ENCODE measurements at places on chromosomes 7 and 10.

- DNase-seq: no peak
Measured at GRCh38 chr7:31890766-31891165, 179.4 kb downstream of the PDE1C start.

- no peak for DNase-seq
Measured at GRCh38 chr7:37930226-37930948, 9.9 kb downstream of the EPDR1 start.

DNA sequence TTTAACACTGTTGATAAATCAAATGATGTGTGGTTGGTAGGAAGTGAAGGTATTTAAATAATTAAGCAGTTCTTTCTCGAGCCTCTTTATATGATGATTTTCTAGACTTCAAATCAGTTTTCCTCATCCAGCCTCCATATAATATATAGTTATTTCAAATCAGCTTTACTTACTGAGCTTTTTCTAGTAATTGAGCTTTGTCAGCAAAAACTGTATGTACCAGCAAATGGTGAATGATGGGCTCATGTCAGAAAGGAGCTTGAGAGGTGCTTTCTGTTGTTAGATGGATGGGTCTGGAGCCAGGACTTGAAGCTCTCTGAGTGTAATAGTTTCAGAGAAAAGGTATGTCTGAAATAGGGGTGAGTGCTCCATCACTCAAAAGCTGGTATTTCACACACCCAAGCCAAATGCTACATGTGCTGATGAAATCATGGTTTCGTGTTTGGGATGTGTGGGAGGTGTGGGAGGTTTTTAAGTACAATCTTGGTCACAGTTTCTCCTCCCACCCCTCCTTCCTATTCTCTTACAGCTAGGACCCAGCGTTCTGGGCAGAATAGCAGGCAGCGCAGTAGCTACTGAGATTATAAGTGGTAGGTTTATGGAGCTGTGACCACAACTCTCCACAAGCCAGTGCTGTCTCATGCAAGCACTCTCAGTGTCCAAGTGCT, 55.8 kb downstream of the LRMDA start:
- DNase-seq: no peak

GRCh38 chr10:85784792-85785191, 581.8 kb downstream of the GRID1 start:
- DNase-seq: no peak

DNA sequence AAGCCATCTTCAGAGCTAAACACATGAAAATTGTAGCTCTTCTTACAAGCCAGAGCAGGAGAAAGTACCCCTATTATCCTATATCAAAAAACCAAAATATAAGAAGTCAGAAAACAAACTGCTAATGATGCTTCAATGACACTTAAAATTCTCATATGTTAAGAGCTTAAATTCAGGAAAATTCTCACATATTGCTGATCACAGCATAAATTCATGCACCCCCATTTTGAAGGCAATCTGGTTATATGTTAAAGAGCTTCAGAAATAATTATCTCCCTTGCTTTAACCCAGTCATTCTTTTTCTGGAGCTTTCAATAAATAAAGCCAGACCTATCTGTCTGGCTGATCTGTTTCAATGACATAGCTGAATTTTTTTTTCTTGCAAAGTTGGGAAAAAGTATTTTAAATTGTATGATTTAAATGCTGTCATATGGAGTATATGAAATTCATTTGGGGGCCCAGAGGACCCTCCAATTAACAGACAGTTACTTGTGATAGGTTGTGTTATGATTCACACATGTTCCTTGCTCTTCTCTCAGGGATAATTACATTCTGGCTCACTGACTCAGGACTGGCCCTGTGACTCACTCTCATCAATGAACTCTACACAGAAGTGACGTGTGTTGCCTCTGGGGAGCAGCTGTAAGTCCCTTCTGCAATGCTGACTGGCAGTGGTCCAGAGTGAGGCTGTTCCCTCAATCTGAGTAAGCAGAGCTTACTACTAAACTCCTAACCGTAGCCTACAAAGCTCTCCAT, 85.2 kb downstream of the HGF start:
- DNase-seq: peak; percentile 100

DNA sequence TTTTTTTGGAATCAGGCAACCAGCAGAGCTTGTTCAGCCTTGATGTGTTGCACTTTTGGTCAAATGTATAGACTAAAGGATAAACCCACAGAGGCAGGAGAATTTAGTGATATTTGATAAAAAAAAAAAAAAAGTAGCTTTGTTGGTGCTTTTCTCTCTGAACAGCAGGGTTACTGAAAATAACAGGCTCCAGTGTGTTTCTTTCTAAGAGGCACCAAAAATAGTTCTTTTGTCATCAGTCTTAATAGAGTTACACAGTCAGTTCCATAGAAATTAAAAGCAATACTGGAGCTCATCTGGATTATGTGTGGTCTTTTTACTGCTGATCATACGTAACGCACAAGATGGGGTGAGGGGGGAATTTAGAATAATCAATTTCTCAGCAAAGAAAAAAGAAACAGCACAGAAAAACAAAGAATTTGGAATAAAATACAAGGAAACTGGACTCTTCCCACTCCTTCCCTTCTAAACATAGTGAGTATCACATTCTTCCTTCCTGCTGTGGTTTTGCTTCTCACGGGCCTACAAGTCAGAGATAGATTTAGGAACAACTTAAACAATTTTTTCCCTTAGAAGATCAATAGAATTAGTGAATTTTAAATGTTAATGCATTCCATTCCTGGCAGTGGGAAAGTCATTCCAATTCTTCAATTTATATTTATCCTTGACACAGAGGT, 178.8 kb upstream of the AKR1E2 start:
- DNase-seq: no peak

DNA sequence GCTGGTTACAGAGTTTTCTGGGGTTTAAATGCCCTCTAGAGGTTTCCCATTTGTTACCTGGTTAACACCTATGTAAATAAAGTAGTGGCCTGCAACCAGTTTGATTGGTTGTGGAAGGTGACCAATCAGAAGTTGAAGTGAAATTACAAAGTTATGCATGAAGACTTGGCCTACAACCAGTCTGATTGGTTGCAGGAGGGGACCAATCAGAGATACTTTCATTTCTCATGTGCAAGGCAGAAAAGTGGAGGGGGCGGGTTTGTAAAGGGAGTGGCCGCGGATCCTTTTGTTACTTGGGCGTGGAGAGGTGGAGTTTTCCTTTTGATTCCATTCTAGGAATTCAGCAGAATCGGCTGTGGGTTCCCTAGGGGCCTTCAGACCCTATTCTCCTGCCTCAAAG, 80.8 kb downstream of the SEC23IP start:
- no peak for DNase-seq

GRCh38 chr10:91313796-91314485, 93.5 kb downstream of the PCGF5 start:
- peak; percentile 33 for DNase-seq

- DNase-seq: no peak
Measured at GRCh38 chr10:3866332-3866731, 81.3 kb upstream of the KLF6 start.

- no peak for DNase-seq
Measured at GRCh38 chr7:111183321-111183720, 92.4 kb downstream of the LRRN3 start.

DNA sequence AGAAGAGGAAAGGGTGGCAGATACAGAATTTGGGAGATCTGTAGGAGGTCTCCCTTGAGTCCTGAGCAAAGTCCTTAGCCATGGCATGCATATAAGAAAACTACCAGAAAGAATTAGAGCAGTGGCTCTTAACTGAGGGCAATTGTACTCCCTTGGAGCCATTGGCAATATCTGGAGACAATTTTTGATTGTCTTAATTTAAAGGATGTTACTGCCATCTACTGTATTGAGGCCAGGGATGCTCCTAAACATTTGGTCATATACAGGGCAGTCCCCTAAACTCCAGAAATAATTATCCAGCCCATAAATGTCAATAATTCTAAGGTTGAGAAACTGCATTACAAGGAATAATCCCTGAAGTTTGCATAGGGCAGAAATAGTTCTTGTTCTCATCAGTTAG, 136.4 kb upstream of the ODAD2 start:
- DNase-seq: peak; percentile 55

DNA sequence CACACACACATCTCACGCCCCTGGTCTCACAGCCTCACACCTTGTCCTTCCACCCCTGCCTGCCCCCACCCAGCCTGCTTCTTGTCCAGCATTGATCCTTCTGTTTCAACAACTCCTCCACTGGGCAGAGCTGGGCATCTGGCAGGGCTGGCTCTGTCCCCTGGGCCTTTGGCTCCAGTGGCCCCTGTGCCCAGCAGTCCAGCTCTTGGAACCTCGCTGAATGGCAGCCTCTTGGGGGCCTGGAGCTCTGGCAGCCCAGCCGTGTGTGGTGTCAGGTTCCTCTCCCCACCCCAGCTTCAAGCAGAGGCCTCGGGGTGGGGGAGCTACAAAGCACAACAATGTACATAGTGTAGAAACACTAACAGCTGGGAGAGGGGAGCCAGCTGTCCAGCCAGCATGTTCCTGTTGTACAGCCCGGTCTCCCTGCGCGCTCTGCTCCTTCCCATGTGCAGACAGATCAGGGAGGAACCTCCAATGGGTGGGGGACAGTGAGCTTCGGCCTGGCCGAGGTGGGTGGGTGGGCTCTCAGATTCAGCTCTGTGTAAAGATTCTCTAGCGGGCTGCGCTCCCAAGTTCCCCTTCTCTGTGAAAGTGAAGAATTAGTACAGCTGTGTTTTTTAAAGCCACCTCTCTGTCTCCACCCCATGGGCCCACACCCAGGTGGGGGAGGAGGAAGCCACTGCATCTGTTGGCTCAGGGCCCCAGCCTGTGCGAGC, 19.4 kb downstream of the ZMIZ2 start:
- DNase-seq: no peak

- DNase-seq: peak; percentile 36
Measured at GRCh38 chr7:116986611-116987565, 33.6 kb downstream of the ST7 start.

- no peak for DNase-seq
Measured at GRCh38 chr7:8212638-8213037, 49.3 kb downstream of the ICA1 start.

GRCh38 chr10:31148951-31149350, 117.3 kb upstream of the ZNF438 start:
- no peak for DNase-seq

DNA sequence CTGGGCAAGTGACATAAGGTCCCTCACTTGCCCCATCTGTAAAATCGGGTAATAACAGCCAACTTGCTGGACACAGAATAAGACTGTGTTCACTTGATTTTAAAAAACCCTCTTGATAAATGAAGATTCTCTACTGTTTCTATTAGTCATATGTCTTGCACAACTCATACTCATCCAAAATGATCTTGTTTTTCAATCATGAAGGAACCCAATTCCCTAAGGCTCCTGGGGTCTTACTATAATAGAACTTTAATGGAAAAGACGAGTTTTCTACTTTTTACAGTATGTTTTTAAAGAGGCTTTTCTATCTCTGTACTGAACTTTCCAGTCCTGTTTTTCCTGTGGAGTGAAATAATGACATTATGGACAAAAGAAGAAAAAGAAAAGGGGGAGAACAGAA, 103.8 kb downstream of the ARID5B start:
- DNase-seq: no peak

DNA sequence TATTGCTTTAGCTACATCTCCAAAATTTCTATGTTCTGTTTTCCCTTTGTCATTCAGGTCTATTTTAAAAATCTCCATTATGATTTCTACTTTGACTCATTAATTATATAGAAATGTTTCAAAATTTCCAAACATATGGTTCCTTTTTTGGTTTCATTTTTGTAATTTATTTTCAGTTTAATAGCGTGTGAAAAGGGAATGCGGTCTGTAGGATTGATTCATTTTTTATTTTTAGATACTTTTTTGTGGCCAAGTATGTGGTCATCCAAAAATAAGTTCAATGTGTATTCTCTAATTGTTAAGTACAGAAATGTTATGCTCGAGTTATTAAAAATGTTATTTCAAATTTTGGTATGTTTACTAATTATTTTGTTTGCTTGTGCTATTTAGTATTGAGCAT, 72.5 kb upstream of the ANKRD1 start:
- DNase-seq: peak; percentile 17

DNA sequence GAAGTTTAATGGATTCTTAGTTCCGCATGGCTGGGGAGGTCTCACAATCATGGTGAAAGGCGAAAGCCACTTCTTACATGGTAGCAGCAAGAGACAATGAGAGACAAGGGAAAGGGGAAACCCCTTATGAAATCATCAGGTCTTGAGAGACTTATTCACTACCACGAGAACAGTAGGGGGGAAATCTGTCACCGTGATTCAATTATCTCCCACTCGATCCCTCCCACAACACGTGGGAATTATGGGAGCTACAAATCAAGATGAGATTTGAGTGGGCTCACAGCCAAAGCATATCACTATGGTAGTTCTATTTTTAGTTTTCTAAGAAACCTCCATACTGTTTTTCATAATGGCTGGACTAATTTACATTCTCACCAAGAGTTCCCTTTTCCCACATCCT, 36.7 kb downstream of the SPAM1 start:
- no peak for DNase-seq

GRCh38 chr10:33199731-33200232, 134.7 kb downstream of the NRP1 start:
- peak; percentile 43 for DNase-seq

DNA sequence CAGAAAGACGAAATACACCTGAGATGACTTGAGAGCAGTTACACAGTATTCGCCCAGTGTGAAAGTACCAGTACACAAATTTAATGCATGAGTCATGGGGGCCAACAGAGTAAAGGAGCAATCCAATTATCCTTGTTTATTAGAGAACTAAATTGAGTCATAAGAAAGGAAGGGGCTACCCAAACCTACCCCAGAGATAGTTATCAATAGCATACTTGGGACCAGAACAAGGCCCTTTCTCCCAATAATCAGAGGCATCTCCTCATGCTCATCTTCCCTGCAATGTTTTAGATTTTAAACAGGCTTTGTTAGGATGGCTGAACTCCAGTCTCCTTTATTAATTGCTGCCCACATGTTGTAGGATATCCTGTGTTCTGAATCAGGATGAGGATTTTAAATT, 239.7 kb upstream of the LRGUK start:
- peak; percentile 26 for DNase-seq

- no peak for DNase-seq
Measured at GRCh38 chr7:83738291-83738835, 89.4 kb upstream of the SEMA3E start.

DNA sequence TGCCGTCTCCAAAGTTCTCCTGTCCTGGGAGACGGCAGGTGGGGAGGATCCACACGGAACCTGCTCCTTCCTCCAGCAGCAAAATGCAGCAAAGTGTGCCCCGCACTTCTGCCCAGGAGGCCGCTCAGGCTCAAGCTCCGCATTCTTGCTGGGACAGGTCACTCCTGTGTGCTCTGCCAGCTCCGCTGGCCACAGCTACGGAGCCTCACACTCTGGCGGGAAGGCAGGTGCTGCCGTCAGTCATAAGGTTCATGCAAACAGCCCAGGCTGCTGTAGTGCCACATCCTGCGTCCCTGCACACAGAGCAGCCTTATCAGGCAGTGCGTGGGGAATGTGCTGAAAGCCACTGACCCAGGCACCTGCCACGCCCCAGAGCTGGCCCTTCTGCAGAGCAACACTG, 22.4 kb downstream of the ADGRA1 start:
- DNase-seq: no peak
